ENCODE measurements at places on chromosomes 7 and 10. TPM values are rescaled to one million over a fixed set of nuclear protein-coding genes. Genes with fewer than 3 reads are reported as not detected.

TMEM184A gene
- not detected for total RNA-seq

GTF2IRD1 gene
- 2.6 TPM for total RNA-seq

PDE6C gene
- total RNA-seq = not detected

TMEM236 gene
- total RNA-seq = not detected

CTAGE4 gene
- total RNA-seq = 1.3 TPM

INSYN2A gene
- not detected for total RNA-seq

MMP21 gene
- not detected for total RNA-seq

IFIT1B gene
- not detected for total RNA-seq

CRHR2 gene
- not detected for total RNA-seq

IPMK gene
- total RNA-seq = 3.8 TPM

SYNPO2L gene
- 2.3 TPM for total RNA-seq

SLC13A4 gene
- not detected for total RNA-seq

SUPV3L1 gene
- total RNA-seq = 48.9 TPM

DNA sequence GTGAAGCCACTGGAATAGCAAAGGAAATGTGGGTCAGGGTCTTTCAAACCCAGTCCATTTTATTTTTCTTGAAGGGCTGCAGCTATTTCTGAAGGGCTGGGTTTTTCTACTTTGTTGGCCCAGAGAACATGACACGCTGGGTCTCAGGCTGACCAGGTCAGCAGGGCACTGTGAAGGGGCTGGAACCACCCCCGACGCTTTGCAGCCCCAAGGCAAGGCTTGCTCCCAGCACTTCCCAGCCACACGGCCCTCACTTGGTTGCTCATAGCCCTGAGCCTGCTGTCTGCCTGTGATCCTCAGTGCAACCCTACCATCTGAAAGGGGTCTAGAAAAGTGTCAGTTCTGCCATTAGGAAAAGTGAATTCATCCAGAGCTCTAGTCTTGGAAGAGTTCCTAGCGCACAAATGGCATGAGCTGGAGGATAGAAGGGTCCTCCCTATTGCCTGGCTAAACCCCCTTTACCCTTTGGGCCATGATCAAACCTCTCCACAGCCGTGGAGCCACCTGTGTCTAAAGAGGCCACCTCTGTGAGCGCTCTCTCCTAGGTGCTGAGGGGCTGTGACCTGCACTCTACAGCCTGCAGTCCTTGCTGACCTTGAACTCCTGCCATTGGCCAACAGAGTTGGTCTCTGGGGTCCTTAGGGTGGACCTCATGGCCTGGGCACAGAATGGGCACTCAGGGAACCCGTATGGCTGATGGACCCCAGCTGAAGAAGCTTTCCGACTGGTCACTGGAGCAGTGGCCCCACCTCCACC is 132.0 kb downstream of the RGS10 start:
- no peak for DNase-seq

DNA sequence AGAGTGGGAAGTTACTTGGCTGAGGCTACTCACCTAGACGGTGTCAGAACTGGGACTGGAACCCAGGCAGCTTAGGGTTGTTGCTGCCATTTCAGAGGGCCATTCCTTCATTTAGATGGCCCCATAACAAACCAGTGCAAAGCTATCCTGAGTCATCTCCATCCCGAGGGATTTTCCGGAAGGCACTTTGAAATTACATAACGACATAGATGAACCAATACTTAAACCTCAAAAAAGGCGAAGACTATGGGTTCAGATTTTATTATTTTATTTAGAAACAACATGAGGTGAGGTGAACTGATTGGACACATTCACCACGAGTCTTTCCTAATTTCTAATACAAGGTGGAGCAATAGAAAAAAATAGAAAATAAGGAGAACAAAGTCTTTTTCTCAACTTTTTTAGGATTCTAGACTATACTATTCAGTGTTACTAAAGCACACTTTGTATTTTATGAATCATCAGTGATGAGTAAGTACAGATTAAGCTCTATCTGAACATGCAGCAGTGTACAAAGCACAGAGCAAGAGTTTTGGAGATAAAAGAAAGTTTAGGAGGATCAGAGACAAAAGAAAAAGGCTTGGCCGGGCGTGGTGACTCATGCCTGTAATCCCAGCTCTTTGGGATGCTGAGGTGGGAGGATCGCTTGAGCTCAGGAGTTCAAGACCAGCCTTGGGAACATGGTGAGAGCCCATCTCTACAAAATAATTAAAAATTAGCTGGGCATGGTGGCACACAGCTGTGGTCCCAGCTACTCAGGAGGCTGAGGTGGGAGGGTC is 79.5 kb upstream of the SVIL start:
- no peak for DNase-seq

DNA sequence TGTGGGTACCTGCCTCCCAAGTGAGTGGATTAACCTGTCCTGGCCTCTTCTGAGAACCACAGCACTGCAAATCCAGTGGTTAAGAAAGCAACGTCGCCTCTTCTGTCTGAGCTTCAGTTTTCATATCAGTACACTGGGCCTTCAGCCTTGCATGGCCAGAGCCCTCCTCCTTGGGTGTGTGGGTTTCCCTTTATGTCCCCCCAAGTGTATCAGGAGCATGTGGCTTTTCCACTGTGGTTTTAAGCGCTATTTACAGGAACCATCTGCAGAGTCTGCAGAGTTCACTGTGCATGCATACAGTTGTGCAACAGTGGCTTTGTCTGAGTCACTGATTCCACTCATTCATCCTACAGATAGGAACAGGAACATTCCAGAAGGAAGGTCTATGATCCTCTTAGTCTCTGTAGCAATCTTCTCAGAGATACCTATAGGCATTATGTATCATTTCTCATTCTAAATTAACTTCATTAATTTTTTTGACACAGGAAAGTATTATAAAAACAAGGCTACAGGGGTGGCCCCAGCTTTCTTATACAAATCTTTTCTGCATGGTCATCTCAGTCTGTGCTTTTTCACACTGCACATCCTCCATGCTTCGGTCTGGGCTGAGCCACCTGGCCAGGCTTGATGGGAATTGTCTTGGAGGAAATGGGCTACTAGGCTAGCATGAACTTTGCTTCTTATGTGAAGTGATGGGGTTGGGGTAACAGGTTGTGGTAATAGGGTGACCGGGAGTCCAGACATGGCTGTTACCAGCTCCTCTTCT is 17.1 kb downstream of the MBL2 start:
- DNase-seq = no peak

DNA sequence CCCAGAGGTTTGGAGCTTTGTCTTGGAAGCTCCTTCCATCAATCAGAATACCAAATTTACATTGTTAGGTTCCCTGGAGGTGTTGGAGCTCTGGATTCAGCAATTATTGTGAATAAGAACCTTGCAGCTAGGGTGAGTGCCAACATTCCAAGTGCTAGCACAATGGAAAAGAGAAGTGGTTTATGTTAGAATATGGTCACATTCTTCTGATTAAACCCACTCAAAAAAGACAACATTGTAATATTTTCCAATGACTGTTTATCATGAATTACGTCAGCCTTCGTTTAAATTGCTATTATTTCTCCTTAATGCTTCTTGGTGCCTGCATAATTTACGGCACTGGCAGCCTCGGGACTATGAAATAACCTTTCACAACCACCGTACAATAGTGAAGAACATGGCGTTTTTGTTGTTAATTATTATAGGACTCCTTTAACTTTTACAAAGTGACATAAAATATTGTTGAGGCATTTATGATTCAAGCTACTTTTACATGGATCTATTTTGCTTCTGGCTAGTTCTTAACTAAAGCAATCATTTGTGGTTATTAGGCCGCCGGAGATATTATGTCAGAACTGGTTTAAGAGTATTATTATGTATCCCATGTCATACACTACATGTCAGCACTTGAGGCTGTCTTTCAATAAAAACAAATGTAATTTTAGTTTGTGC is 117.7 kb downstream of the ARID5B start:
- DNase-seq = no peak

- no peak for DNase-seq
These were observed 36.5 kb downstream of the EMX2 start for GRCh38 chr10:117578999-117579590.

DNA sequence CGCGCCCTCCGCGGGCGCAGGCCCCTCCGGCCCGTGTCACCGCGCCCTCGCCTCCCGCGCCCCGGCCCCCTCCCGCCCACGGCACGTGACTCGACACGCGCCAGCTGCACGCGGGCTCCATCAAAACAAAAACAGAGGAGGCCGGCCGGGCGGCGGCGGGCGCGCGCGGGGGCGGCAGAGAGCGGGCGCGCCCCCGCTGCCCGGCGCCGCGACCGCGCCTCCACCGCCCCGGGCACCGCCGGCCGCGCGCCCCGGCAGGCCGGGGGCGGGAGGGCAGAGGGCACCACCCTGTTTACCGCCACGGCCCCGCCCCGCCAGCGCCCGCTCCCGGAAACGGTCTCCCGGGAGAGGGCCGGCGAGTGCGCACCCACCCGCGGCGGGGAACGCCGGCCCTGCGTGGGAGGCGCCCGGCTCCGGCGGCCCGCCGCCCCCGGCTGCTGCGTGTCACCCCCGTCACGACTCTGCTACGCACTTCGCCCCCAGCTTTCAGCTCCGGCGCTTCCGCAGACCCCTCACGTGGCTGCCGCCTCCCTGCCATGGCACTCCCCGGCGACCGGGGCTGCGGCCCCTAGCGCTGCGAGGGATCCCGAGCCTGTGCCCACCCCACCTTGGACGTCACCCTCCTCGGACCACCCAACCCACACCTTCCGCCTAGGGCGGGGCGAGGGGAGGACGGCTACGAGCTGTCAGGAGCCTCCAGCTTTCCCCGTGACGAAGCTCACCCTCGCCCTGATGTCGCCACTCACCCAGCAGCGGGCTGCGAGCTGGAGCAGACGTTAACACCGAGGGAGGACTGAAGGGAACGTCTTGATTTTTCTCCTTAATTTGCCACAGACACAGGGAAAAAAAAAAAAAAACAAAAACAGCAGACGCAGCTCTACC is 221.6 kb upstream of the MKLN1 start:
- DNase-seq = no peak

GRCh38 chr7:109956916-109957315 is 1134.0 kb upstream of the LRRN3 start:
- DNase-seq = no peak

DNA sequence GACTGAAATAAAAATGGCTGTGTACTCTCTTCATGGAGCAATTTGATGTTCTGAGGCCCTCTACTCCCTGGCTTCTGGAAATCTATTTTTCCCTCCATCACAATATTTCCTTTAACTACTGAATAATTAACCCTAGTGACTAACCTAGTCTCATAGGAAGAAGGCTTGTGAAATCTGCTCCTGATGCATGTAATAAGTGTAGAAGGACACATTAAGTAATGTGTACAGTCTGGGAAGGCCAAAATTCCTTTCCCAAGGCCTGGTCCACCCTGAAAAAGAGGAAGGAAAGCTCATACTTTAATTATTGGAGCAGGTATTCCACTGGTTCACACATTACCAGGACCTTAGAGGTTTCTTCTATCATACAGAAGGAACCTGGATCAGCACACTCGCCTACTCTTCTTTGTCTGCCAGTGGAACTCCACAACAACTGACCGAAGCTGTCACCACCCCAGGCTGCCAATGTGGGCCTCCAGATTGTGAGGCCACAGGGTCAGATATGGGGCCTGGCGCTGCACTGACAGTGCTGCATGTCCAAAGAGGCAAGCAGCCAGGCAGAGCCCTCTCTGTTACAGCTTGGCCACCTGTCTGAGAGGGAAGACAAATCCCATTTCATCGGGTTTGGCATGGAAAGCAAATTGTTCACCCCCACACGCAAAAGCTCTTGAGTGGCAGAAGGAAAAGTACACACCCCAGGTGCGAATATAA is 54.4 kb upstream of the FAM133B start:
- no peak for DNase-seq

- no peak for DNase-seq
These were observed 1.4 kb downstream of the OTUD1 start for GRCh38 chr10:23439961-23440889.

GRCh38 chr10:89373916-89374711 is 3.7 kb upstream of the IFIT1B start:
- no peak for DNase-seq

DNA sequence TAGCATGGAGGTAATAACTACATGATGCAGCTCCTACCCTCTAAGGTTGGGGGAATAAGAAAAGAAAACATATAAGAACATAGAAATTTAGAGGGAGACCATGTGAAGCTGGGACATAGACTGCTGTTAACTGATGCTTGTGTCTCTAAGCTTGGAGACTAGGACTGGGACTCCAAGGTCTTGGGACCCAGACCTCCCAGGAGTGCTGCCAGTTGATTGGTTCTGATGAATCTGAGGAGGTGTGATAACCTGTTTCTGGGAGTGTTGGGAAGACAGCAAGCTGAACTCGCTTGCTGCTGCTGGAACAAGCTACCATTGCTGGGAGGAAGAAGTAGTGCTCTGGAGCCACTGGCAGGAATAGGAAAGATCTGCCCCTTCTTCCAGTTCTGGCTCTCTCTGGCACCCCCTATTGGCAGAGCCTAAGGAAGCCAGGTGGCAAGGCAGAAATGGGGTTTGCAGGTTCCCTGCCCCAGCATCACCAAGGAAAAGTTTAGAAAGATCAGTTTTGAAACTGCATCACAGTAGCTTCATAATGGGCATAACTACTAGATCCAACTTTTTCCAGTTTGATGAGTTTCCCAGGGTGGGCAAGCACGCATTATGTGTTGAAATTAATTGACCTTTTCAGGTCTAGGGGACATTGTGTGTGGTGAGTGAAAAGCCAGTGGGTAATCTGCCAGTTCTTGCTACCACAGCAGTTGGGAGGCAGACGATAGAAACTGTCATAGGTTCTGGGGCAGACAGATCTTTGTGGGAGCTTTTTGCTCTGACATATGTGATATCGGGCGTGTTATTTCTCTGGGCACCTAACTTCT is 140.7 kb downstream of the SND1 start:
- DNase-seq = no peak

DNA sequence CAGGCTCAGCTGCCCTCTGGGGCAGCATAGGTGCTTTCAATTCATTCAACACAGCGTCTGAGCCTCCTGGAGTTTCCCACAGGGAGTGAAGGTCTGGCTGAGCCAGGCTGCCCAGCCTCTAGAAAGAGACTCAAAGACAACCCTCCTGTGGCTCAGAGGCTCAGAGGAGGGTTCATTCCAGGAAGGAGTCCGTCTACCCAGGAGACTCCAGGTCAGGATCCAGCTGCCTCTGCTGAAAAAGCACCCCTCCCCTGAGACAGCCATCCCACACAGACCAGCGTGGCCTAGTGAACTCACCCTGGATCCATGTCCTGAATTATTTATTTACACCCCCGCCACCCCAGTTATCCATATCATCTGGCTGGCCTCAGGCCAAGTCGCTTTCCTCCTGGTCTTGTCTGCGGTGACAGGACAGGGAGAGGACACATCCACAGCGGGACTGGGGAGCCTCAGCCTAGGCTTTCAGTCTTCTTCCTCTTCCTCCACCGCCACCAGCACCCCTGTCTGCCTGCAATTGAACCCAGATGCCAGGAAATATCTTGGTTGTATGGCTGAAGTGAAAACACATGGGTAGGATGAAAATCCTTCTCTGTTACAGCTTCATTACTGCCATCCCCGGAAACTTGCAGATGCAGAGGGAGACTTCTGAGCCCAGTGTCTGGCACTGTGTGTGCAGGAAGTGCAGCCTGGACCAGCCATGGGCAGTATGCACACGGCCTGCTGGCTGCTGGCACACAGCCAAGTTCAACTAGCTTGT is 44.0 kb upstream of the COL13A1 start:
- no peak for DNase-seq
